Cortex of kidney (tissue), 1 donor: ENCODE measurements at places on chromosomes 4 and X.

GRCh38 chr4:142933207-142933606, 87.1 kb upstream of the INPP4B start:
- DNase-seq: no peak

- DNase-seq: no peak
Measured at GRCh38 chr4:70449220-70449619, 22.8 kb upstream of the MUC7 start.

- no peak for DNase-seq
Measured at GRCh38 chr4:11881947-11882346, 453.3 kb upstream of the HS3ST1 start.

- no peak for DNase-seq
Measured at GRCh38 chr4:138110815-138111214, 131.3 kb downstream of the SLC7A11 start.

GRCh38 chr4:55722132-55722531, 86.0 kb upstream of the NMU start:
- no peak for DNase-seq

DNA sequence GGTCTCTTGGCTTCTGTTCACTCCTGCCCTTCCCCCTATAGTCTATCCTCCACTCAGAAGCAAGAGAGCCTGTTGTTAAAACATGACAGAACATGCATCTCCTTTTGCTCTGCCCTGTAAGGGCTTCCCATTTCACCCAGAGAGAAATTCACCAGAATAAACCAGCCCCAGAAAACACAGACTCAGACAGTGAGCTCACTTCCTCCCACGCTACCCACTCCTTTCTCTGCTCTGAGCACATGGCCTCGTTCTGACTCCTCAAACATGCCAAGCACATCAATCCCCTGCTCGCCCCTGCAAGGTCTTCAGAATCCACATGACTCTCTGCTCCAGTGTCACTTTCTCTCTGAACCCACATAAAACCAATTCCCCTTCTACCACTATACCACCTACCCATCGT, 50.4 kb downstream of the MID1 start:
- DNase-seq: no peak
